Activated CD4-positive, alpha-beta T cell treated with anti-CD3 and anti-CD28 coated beads, Interleukin-2, amount 10 ng/mL, durations not matched to agents 24 days and 14 days (primary cell): ENCODE measurements at places on chromosomes 3 and 15. TPM values are rescaled to one million over a fixed set of nuclear protein-coding genes. Genes with fewer than 3 reads are reported as not detected.
A peak's percentile ranks its signal among the peaks of the same experiment; 100 is the strongest.

DNA sequence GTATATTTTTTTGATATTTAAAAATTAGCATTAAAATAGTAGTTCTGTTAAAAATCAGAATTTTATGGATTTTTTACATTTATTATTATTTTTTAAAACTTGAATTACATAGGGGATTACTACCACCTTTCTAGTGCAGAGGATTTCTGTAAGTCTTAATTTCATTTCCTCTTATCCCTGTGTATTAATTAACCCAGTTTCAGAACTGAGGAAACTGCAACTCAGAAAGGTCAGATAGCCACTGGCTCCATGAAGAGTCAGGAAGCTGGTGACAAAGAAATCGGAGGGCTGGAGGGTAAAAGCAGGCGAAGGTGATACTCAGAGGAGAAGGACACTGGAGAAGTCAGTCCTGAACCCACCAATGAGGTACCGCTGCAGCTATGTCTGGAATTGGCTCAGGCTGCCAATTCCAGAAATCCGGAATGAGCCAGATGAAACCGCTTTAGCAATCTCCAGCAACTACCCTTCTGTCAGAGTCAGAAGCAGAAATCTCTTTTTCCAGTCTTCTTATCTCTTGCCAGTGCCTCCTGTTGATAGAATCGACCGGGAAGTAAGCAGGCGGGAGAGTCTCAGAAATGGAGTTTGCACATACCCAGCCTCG, 308.5 kb downstream of the SV2B start:
- no peak for DNase-seq

- no peak for DNase-seq
Measured at GRCh38 chr15:40932649-40933516, 3.7 kb downstream of the DLL4 start.

The RPUSD2 gene
- 19.3 and 20.5 TPM in 2 replicates for total RNA-seq

DNA sequence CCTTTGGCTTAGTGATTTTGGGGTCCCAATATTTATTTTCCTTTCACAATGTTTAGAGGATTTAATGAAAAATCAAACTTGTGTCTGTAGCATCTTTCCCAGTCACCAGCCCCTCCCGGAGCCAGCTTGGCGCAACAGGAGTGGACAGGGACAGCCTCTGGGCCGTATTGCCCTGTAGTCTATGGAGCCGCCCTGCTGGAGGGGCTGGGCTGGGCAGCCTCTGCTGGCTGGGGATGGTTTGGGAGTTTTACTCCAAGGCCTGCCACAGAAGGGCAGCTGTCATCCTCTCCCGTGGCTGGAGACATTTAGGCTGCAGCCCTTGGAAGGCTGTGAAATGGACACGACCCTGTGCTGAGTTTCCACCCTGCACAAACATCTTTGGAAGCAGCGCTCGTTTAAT, 89.4 kb upstream of the RGMA start:
- DNase-seq: no peak

The FHIT gene
- total RNA-seq: 23.8 and 27.7 TPM in 2 replicates

GRCh38 chr3:126907557-126907956, 75.4 kb upstream of the PLXNA1 start:
- DNase-seq: no peak

The WDR76 gene
- 76.6 and 80.4 TPM in 2 replicates for total RNA-seq

The SERINC4 gene
- 0.28 and 0.33 TPM in 2 replicates for total RNA-seq

DNA sequence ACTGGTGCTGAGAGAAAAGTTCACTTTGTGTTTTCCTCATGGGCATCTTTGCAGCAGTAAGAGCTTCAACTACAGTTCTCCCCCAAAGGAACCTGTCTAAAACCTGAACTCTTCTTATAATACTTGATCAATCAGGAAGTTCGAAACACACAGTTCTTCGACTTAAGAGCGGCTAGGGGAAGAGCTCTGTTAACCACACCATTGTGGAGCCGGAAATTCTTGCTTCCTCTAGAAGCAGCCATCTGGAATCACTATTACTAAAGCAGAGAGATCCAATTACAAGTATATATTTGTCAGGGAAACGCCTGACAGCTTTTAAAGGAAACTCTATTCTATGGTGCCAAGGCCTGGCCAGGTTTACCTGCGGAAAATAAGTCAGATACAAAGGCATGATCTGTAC, 337.3 kb upstream of the CBLB start:
- peak; percentile 75 for DNase-seq

The AGBL1 gene
- not detected in 2 replicates for total RNA-seq

The TEX55 gene
- not detected in 2 replicates for total RNA-seq

The EIF4E3 gene
- 20.3 and 20.7 TPM in 2 replicates for total RNA-seq

DNA sequence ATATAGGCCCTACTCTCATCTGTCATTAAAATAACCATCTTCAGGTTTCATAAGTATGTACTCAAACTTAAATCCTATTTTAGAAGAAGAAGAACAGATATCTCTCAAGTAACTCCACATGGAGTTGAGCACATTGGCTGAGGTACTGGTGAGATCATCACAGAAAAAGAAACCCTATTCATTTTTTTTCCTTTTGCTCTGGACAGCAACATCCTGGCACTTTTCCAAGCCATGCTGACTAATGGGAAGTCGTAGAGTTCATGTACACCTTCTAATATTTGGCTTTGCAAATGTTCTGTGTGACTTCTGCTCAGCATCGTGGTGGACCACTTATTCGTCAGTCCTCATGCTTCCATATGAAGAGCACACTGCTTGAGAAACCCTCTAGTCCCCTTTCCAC, 336.0 kb upstream of the KCNH8 start:
- DNase-seq: no peak

The UACA gene
- 0.40 and 0.68 TPM in 2 replicates for total RNA-seq

GRCh38 chr15:89777073-89777751, 1.1 kb downstream of the MESP2 start:
- DNase-seq: no peak

- DNase-seq: no peak
Measured at GRCh38 chr3:176870451-176870850, 326.8 kb downstream of the TBL1XR1 start.
